ENCODE measurements at places on chromosomes 4 and X. TPM values are rescaled to one million over a fixed set of nuclear protein-coding genes. Genes with fewer than 3 reads are reported as not detected.

The POU4F2 gene
- polyA plus RNA-seq: not detected

The P2RY4 gene
- polyA plus RNA-seq: not detected

- no peaks in the 10 kb centered on the region for H3K27me3 ChIP-seq
- no peaks in the 10 kb centered on the region for H3K36me3 ChIP-seq
- H3K27ac ChIP-seq: no peak overlapping the region
- DNase-seq: no peak
- H3K4me1 ChIP-seq: no peaks in the 10 kb centered on the region
Observed at GRCh38 chr4:90542216-90542615, 415.0 kb downstream of the CCSER1 start.

DNA sequence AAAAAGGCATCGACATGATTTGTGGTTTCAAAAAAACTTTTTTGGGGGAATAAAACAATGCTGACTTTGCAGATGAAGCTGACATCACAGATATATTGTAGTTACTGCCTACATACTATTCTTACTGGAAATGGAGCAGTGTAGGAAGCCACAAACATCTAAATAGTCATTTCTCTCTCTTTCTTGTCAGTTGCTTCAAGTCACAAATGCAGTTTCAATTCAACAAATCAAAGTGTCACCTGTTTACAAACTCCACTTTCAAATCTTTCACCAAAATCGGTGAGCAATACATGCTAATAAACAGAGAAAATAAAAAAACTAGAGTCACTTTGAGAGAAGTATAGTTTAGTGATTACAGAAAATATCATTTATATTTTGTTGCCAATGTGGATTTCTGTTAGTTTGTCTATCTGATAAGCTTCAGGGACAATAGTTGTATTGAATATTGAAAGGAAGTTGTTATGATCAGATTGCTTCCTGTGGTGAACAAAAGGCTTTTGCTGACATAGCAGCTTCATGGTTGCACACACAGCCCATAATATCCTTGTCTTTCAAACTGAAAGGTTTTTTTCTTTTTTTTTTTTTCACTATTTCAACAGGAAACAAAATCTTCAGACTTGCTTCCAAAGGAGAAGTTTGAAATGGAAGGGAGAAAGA, 49.7 kb upstream of the PTPN13 start:
- DNase-seq: no peak
- H3K27ac ChIP-seq: peak overlapping the region; percentile 35
- H3K4me3 ChIP-seq: no peak overlapping the region
- H3K4me1 ChIP-seq: peaks cover 12% of the 10 kb centered on the region
- H3K36me3 ChIP-seq: no peaks in the 10 kb centered on the region

DNA sequence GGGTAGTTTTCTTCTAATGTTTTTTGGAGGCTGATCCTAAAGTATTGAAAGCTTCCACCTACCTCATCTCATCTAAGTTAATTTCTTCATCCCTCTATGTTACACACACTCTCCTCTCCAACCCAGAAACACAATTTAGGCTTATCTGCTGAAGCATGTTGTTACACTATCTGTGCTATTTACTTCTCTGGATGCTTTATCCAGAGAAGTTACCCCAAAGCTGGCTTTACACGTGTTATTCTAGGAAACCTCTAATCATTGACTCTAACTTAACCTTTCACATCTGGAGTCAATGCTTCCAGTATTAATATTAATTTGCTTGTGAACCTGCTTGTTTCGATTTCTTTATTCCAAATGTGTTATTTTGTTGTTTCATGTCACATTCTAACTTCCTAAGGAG, 87.3 kb upstream of the NMU start:
- DNase-seq: no peak
- no peak overlapping the region for H3K27ac ChIP-seq
- no peaks in the 10 kb centered on the region for H3K4me1 ChIP-seq
- no peaks in the 10 kb centered on the region for H3K27me3 ChIP-seq
- H3K4me3 ChIP-seq: no peak overlapping the region

DNA sequence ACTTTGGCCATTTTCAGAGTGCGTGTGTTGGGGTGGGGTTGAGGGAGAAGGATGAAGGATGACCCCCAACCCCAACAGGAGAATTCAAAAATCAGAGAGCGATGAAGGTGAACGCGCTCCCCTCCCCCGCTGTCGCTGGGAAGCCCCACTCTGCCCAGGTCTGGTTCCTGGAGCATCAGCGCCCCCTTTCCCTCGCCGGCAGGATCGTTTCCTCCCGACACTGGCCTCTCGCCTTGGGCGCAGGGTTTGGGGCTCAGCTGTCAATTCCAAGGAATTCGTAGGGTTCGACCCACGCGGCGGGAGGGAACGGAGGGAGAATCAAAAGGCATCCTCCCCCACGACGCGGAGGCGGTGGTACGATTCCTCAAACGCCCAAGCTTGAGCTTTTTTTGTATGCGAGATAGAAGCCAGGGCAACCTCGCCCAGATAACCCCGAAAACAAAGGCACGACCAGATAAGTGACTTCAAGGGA, 1.0 kb upstream of the PDGFRA start:
- H3K27ac ChIP-seq: no peak overlapping the region
- H3K27me3 ChIP-seq: peaks cover 32% of the 10 kb centered on the region
- H3K4me3 ChIP-seq: peak overlapping the region; percentile 54
- no peak for DNase-seq
- H3K36me3 ChIP-seq: no peaks in the 10 kb centered on the region

GRCh38 chr4:176676901-176677300, 115.8 kb downstream of the VEGFC start:
- no peaks in the 10 kb centered on the region for H3K36me3 ChIP-seq
- no peak overlapping the region for H3K4me3 ChIP-seq
- DNase-seq: no peak
- no peaks in the 10 kb centered on the region for H3K27me3 ChIP-seq
- H3K27ac ChIP-seq: no peak overlapping the region

DNA sequence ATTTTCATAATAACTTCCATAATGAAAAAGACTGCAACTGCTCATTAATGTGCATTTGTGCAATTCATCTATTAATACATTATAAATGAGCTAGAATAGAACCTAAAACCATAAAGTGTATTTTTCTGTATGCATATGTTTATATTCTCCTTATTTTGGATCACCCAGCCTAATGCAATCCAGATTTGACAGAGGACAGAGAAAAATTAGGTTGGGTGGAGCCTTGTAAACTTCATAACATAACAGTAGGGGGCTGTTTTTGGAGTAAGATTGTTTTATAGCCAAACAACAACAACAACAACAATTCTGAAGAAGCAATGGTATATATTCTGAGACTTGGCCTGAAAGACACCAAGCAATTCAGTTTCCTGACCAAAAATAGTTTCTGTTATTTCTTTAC, 615.3 kb upstream of the SLIT2 start:
- no peak for DNase-seq
- no peak overlapping the region for H3K4me3 ChIP-seq
- H3K27me3 ChIP-seq: no peaks in the 10 kb centered on the region
